ENCODE measurements at places on chromosomes 4 and X.

GRCh38 chr4:87565746-87566145, 36.6 kb upstream of the SPARCL1 start:
- DNase-seq: no peak

DNA sequence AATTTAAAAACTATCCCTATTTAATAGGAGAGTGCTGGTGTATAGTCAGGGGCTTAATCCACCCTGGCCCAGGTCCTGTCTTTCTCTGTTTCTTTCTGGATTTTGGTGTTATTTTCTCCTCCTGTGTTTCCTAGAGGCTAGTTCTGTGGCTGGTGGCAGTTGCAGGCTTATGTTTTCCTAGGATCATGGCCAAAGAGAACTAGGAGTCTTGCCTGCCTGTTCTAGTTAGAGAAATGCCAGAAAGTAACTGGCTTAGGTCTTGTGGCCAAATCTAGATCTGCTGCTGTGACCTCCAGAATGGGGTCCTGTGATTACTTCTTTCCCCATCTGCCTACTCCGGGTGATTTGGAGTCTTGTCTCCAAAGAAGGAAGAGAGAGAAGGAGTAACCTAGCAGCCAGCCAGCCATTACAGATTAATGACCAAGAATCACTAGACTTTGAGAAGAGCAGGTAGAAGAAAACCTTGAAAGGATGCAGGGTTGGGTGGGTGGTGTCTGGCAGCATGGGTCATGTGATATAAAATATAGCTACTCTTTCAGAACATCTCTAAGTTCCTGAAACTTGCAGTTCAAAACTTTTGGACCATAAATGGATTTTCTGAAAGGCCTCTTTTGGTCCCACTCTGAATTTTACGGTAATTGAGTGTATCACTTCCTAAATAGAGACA, 117.9 kb downstream of the STIM2 start:
- no peak for DNase-seq

DNA sequence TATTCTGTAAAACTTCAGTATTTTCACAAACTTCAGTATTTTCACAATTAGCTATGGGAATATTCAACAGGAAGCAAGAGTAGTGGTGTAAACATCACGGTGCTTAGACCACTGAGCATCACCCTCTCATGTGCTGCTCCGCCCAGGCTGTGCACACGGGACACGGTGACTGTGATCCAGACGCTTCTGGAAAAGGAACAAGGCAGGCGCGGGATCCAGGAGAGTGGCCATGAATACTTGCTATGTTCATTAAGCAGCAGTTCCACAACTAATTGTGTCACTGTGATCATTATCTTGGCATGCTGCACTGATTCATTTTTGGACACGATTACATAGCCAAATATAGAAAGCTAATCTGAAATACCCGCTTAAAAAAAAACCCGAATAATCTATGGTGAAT, 19.6 kb upstream of the FAT1 start:
- DNase-seq: no peak

- DNase-seq: no peak
Observed at GRCh38 chr4:40322811-40323210, 12.3 kb upstream of the CHRNA9 start.

DNA sequence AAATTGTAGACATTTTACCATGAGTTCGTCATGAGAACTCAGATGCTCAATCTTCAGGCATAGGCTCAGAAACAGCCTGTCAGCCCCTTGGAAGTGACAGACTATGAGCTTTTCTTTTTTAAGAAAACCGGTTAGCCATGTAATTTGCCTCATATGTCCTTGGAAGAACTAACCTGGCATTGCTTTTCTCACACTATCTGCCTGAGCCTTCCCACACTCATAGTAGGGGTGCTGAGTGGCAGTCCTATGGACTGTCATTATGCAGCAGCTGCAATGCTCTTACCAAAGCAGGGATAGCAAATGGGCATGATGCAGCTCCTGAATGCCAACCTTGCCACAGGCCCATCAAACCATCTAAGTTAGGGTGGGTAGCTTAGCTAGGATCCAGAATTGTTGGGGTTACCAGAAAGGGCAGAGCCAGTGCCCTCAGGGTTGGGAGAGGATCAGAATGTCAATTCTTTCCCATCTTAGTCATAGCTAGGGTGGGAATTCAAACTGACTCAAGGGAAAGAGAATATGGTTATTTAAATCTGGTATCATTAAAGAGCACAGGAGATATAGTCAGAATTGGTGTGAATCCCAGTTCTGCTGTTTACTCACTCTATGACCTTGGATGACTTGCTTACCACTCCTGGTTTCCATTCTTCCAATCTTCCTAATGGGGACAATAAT, 230.6 kb upstream of the CPEB2 start:
- DNase-seq: no peak

GRCh38 chr4:153261461-153261860, 57.2 kb downstream of the TRIM2 start:
- DNase-seq: no peak

GRCh38 chr4:82666970-82667665, 105.3 kb upstream of the TMEM150C start:
- no peak for DNase-seq

- no peak for DNase-seq
Observed at GRCh38 chr4:113232194-113232593, 182.7 kb downstream of the ANK2 start.

- no peak for DNase-seq
Observed at GRCh38 chrX:581720-582298, 48.8 kb upstream of the SHOX start.

DNA sequence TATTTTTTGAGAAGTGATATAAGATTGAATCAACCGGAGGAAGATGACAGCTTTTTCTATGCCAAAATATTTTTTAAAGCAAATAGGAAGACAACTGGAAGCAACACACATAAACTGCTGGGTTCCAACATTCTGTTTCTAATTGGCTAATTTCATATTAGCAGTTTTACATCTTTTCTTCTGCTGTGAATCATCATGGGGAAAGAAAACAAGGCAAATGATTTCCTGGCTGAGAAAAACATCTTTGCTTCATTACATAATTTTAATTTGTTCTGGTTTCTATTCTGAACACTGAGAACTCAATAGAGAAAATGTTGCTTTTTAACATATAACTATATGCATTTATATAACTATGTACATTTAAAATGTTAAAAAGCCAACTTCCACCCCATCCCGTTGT, 2518.5 kb downstream of the ARAP2 start:
- DNase-seq: no peak

DNA sequence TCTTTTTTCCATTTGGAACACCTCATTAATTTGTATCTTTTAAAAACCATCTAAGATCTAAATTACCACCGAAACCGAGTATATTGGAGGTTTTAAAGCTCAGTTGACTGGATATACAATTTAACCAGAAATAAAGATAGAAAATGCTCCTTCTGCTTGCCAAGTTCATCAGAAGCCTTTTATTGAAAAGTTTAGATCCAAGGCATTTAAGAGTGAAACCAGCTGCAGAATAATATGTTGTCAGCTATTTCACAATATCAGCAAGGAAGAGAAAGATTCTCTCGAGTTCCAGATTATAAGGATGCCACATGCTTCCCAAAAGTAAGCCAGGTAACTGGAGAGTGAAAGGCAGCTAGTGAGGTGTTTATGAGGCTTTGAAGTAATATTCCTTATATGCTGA, 217.4 kb downstream of the DCTD start:
- DNase-seq: no peak

DNA sequence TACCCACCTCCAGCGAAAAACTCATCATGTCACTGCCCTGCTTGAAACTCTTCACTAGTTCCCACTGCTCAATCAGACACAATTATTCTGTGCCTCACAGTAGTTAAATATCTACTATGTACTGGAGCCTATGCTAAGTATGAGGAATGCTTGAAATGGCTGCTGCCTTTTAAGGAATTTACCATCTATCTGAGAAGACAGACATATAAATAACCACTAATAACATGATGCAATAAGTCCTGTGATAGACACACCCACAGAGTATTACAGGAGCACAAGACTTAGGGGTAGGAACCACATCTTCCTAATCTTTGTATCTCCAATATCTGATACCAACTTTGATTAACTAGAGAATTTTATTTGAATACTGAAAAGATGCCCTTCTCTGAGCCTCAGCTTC, 21.1 kb downstream of the SLC25A53 start:
- DNase-seq: no peak

- no peak for DNase-seq
Observed at GRCh38 chrX:137425986-137426385, 139.9 kb upstream of the ZIC3 start.

DNA sequence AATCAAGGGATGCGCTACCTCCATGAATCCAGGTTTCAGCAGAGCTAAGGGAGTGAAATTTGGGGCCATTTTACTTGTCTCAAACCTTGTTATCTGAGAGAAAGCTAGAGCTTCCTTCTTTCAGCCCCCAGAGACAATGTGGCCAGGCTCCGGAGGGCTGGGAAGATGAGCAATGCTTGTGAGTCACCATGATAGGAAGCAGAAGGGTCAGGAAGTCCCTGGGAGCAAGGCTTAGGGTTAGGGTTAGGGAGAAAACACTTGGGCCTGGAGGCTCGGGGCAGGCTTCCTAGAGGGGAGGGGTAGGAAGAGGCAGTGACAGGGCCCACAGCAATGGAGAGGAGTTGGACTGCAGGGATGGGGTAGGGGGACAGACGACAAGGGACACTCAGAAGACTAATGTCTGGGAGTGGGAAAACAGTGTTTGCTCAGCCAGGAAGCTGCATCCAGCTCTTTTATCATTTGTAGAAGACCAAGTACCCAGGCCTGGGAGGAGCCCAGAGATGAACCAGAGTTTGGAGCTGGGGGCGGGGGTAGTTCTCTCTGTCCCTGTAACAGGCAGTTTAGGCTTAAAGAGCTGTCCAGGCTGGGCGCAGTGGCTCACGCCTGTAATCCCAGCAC, 16.4 kb upstream of the PORCN start:
- no peak for DNase-seq

DNA sequence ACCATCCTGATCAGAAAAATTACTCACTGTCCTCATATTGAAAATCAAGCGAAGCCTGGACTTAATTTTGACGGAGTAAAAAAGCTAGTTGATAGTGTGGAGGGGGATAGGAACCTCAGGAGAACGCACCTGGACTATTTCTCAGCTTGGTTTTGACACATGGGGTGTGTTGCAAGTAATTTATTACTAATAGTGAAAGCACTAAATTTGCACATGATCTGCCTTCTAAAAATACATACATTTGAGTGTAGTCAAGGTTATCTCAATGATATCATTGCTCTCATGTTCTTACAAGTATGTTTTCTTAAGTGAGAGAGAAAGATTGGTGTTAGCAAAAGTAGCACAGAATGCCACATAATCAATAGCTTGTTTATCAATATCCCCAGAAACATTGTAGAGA, 29.5 kb downstream of the LRIT3 start:
- DNase-seq: no peak

DNA sequence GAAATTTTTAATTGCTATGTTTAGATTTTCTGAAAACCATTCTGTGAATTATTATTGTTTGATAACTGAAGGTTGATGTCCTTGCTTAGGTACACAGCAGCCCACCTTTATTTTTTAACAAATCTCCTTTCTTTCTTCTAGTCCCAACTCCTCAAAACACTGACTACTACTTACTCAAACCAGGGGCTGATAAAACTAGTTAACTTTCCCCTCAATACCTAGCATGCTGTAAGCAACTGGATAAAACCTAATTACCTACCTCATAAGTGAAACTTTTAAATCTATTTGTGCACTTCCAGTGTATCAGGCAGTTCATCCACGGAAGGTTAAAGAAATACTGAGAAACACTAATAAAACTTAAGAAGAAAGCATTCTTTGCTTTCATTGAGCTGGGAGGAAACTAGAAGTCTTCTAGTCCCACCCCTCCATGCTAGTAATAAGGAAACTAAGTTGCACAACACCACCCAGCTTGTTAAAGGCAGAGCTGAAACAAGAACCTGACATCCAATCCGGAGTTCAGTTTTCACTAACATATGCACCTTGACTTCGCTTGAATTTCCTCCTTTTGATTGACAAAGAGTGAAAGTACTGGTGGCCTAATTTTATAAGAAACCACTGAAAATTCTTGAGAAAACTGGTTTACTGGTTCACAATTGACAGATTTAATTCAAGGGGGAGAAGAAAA, 180.2 kb upstream of the TET2 start:
- DNase-seq: no peak

GRCh38 chr4:133058701-133059100, 90.4 kb upstream of the PCDH10 start:
- no peak for DNase-seq

DNA sequence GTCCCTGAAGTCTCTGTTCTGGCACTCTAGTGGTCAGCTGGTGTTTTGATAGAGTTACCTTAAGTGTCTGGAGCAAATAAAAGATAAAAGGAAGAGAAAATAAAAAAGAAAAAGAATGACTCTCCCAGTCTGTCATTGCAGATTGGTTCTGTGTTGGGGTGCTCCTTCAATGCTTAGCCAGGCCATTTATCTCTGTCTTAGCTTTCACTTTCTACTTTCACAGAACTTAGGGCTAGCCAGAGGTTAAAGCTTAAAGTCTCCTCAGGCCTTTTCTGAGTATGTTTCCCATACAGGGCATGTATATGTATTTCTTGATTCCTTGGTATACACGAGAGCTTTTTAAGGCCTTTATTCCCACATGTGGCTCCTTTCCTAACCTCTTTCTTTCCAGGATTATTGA, 83.1 kb upstream of the TEX13D start:
- DNase-seq: no peak

GRCh38 chrX:13487731-13488505, 81.5 kb upstream of the EGFL6 start:
- no peak for DNase-seq

DNA sequence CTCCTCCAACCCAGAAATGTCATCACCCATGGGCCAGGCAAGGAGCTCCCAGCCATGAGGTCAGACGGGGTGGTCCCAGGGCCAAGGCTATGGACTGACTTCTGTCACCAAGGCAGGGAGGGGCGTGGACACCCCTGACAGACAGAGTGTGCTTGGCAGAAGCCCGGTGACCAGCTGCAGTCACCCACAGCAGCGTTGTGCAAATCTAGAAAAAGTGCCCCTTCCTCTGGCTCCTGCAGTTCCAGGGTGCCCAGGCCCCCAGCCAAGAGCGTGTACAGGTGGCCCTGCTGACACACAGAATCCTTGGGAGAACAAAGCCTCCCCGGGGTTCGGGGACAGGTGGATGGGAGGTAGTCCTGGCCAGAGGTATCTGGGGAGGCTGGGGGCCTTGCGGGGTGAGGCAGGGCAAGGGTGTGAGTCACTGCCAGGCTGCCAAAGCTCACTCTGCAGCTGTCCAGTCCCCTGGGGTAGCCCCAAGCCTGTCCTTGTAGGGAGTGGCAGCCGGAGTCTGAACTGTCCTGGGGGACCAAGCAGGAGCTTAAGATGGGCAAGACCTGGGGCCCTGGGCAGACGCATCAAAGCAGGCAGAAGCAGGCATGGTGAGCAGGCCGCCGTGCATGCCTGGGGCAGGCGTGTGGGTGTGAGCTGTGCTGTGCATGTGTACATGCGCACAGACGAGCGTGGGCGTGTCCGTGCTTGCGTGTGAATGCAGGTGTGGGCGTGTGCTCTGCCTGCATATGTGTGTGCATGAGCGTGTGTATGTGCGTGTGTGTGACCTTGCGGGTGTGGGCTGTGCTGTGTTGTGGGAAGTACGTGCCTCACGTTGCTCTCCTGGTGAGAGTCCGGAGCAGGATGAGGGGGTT, 3.3 kb downstream of the MYL5 start:
- no peak for DNase-seq
